Fibroblast of skin of scalp (primary cell): ENCODE measurements at places on chromosomes 13 and 19.

- no peak for DNase-seq
Measured at GRCh38 chr13:20566468-20566897, 474 bp upstream of the IFT88 start.

DNA sequence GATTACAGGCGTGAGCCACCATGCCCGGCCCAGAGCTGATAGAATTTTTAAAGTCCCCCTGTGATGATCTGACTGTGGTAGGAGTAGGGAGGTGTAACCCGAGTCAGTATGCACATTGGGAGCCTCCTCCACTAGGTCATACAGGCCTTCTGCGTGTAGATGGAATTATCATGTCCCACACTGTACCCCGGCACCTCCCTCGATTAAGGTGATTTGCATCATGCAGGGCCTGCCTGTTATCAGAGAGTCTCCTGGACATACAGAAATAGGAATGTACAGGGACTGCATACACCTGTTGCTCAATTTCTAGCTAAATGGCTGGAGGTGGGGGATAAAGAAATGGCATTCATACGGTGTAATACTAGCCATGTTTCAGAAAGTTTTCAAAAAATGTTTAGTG is 922 bp upstream of the ERVK3-1 start:
- DNase-seq: no peak

DNA sequence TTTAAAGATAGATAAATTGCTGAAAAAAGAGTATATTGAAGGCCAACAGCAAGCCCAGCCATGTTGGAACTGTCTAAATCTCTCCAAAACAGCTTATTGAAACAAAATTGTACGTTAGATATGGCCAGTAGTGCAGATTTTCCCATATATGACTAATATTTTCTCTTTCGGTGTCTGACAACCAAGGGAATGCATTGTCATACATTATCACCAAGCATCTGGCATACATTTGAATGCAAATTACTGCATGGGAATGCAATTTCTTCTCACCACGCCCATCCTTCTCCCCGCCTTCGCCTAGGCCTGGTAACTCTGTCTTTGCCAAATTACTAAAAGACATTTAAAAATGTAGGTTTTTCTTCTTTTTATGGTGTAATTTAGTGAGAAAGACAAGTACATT is 32.5 kb upstream of the IRS2 start:
- DNase-seq: peak; percentile 91

- no peak for DNase-seq
Measured at GRCh38 chr13:77810878-77811277, 107.8 kb downstream of the EDNRB start.
